ENCODE measurements at places on chromosomes 4 and X.
A peak's percentile ranks its signal among the peaks of the same experiment; 100 is the strongest.

- no peak for DNase-seq
These were observed 67.8 kb downstream of the ZNF674 start for GRCh38 chrX:46477435-46477834.

- no peak for DNase-seq
These were observed 12.4 kb upstream of the EOLA1 start for GRCh38 chrX:149528381-149528780.

DNA sequence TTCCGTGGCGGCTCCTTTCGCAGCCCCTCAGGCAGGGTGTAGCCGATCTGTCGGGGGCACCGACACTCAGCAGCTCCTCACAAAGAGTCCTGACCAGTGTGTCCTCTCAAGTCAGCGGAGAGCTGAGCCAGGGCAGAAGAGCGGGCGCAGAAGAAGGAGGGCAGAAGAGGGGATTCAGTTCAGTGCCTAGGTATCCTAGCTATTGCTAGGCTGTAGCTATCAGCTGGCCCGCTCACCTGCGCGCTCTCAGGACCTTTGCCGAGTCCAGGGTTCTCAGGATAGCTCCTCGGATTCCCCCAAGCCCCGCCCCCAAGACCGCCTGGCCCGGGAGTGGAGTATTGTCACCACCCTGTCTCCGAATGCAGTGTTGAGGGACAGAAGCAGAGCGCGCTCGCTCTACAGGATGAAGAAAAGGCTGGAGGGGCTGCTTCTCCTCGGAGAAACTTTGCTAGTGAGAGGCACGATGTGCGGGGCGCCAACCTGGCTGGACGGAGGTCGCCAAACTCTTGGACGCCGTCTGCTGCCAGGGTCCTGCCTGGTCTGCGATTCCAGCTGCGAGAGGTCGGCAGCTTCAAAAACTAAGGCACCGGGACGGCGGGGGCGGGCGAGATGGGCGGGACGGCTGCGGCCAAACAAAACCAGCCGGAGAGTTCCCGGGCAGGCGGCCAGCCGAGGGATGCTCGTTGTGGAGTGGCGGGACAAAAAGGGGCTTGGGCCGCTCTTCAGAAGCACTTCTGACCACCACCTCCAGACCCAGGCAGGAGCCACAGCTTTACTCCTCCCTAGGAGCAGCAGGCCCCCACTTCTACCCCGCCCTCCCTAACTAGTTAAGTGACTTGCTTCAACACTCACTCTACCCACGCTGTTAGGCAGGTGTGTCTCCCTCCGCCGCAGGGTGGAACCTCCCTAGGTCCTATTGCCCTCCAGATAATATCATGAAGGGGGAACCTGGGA is at the start of gene XKRX:
Gene XKRX, minus strand, starts transcription at position 258 of the 954 bp plus-strand sequence. CDS start 613 bp downstream, outside the sequence.
- DNase-seq: peak; percentile 57

- no peak for DNase-seq
These were observed 18.6 kb downstream of the TBC1D1 start for GRCh38 chr4:37909332-37910090.

DNA sequence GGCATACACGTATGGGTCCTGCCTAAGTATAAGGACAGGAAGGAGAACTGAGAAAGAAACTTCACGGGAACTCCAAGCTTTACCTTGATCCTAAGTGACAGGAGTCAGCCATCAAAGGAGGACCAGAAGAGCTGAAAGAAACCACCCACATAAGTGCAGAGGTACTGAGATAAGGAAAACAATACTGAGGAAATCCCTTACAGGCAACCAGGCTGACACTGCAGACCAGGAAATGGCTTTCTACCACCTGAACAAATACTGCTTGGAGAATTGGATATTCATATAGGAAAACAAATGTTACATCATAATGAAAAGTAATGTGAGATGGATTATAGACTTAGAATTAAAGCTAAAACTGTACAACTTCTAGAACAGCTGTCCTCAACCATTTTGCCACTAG is 127.0 kb downstream of the IL15 start:
- DNase-seq: no peak

GRCh38 chr4:103757631-103758030 is 37.8 kb upstream of the TACR3 start:
- DNase-seq: no peak

GRCh38 chrX:104013158-104013557 is 350 bp downstream of the H2BW1 start:
- no peak for DNase-seq

DNA sequence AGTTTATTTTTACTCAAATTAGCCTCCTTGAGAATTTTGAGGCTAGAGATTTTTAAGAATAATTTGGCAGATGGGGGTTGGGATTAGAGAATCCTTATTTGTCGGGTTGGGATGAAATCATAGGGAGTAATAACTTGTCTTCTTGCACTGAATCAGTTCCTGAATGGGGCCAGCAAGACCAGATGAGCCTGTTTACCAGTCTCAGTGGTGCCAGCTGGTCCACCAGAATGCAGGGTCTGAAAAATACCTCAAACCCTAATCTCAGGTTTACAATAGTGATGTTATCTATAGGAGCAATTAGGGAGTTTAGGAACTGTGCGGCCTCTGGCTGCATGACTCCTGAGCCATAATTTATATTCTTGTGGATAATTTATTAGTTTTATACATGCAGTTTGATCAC is 705.9 kb upstream of the AGA start:
- DNase-seq: no peak

DNA sequence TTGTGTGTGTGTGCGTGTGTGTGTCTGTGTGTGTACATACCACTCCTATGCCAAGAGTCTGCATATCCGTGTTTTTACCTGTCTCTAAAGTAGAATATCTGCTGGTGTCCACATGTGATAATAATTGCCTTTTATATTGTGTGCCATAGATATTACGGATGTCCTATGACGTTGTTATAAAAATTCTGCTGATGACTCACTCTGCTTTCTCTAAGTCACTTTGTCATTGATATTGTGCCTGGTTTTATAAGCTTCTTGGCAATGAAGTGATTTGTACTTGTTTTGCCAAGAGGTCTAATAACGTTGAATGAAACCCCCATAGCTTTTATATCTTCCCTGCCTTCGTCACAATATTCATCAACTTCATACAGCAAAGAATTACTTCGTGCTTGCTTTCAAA is 102.6 kb upstream of the C1GALT1C1 start:
- no peak for DNase-seq

DNA sequence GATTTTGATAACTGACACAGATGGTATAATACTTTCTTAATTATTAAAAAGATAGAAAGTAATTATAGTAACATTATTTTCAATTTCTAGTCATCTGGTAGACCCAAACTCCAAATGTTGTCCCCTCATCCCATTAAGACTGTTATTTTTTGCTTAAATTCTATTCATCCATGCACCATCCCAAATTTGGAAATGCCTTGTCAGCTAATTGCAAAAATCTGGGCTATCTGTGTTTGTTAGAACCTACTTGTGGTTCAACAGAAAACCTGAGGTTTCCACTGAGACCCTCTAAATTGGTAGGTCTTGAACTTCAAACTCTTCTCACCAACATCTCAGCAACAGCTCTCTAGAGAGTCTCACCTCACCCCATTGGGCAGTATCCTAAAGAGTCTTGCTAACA is 172.2 kb upstream of the ADGRL3 start:
- DNase-seq: no peak

DNA sequence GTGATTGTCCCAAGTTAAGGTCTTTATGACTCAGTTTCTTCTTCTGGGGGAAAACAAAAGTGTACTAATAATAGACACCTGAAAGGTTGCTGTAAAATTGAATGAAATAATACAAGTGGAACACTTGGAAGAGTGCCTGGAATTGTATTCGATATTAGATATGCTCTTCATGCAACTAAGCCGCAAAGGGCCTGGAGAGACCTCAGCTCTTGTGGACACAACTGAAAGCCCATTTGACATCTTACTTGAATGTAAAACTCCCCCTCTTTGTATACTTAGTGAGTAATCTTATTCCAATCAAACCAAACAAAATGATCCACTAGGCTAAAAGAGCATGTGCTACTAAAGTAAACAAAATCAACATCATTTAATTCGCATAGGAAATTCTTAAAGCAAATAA is 511 bp upstream of the MAP9 start:
- no peak for DNase-seq

- DNase-seq: no peak
These were observed 41.1 kb upstream of the HS3ST1 start for GRCh38 chr4:11469650-11470437.

- DNase-seq: no peak
These were observed 44.1 kb upstream of the SEC24B start for GRCh38 chr4:109389369-109390114.

- DNase-seq: no peak
These were observed 172.5 kb downstream of the SH2D1A start for GRCh38 chrX:124518885-124519284.

DNA sequence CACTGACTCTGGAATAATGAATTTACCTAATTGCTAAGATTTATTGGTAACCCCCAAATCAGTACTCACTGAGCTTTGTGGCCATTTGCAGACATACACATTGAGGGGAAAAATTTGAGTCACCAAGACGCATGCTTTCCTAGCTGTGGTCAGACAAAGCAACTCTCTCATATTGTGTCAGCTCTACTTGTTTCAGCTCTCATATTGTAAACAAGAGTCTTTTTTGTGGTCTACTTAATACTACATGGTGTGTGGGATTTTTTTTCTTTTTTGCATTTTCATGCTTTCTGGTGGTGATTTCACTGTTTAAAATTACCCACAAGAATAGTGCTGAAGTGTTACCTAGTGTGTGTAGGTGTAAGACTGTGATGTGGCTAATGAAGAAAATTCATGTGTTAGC is 428.2 kb upstream of the GALNT7 start:
- DNase-seq: no peak

DNA sequence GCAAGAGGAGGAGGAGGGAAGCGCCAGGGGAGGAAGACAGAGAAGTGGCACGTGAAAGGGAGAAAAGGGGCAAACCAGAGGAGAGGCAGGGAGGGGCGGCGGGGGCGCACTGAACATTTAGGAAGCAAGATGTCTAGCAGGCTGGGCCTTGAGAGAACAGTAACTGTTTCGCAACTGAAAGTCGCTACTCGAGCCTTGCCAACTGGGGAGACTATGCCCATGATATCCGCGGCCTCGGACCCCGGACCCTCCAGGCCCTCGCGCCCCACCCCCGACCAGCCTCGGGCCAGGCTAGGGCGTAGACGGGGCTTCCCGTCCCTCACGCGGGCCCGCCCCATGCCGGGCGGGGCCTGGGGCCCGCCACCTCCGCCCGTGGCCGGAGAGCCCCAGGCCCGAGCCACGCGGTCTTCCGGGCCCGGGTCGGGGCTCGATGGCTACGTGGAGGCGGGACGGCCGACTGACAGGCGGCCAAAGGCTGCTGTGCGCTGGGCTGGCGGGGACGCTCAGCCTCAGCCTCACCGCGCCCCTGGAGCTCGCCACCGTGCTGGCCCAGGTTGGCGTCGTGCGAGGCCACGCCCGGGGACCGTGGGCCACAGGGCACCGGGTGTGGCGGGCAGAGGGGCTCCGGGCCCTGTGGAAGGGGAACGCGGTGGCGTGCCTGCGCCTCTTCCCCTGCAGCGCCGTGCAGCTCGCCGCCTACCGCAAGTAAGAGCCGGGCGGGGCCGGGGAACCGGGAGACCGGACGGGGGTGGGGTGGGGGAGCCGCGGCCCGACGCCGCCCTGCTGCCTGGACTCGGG is at the start of gene SLC25A43:
Gene SLC25A43, plus strand, starts transcription at position 363 of the 798 bp plus-strand sequence. Its CDS starts 68 bp downstream, at position 431.
- DNase-seq: peak; percentile 46

GRCh38 chr4:74612837-74613236 is 167.9 kb downstream of the AREG start:
- DNase-seq: no peak

DNA sequence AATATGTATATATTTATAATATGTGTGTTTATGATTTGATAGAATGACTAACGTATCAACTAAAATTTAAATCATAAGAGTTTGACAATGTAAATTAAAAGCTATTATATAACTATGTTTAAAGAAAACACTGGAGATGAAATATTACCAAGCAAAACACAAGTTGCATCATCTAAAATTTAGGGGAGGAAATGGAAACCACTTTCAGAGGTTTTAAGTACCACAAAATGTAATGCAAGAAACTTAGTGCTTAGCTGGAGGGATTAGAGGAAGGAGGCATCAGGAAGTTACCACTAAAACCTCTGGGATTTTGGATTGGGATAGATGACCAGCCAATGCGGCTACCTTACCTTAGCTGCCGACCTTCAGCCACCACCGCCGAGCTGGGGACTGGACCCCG is 1192.1 kb upstream of the PRKX start:
- DNase-seq: no peak

DNA sequence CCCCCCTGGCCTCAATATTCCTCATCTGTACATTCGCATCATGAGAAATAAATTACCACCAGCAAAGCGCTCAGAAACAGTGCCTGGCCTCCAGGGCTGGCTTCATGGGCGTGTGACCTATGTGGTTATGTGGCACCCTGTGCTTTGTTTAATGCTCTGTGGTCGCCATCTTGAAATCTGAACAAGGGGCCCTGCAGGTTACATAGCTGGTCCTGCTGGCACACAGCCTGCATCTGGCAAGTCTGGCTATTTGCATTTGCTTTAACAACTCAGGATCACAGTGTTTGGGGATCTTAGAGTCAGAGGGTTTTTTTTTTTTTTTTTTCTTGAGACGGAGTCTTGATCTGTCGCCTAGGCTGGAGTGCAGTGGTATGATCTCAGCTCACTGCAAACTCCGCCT is 9.9 kb downstream of the FOXP3 start:
- no peak for DNase-seq

GRCh38 chr4:6815029-6815836 is 32.7 kb downstream of the KIAA0232 start:
- no peak for DNase-seq

DNA sequence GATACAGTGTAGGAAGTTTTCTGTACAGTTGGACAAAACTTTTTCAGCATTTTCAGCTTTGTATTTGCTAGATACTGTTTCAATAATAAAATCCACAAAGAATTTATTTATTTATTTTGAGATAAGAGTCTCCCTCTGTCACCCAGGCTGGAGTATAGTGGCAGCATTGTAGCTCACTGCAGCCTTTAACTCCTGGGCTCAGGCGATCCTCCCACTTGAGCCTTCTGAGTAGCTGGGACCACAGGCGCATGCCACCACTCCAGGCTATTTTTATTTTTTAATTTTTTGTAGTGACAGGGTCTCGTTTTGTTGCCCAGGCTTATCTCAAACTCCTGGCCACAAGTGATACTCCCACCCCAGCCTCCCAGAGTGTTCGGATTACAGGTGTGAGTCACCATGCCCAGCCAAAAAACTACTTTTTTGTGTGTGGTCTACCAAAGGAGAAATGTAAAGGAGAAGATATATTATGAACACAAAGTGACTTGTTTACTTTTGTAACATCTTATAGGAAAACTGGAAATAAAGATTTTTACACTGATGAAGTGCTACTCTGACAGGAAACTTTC is 13.0 kb upstream of the SOWAHD start:
- no peak for DNase-seq

GRCh38 chrX:155148724-155149537 is 67.3 kb upstream of the VBP1 start:
- peak; percentile 53 for DNase-seq

DNA sequence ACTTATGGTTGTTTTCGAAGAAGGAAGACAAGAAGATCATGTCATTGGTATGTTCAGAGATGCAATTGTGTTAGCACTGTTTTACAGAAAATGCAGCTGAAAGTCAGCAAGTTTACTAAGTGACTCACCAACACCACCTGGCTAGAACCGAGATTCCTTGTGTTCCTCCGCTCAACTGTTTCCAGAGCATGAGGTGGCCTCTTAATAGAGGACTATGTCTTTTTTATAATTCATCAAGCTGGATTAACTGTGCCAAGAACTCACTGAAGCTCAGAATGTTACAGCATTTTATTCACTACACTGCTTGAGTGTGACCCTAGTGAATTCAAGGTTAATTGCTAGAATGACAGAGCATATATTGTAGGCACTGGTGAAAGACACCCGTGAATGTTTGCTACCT is 1573.5 kb upstream of the TENM3 start:
- DNase-seq: no peak

GRCh38 chrX:16836371-16836770 is 33.8 kb downstream of the RBBP7 start:
- peak; percentile 7 for DNase-seq

- DNase-seq: no peak
These were observed 107.2 kb upstream of the LIMCH1 start for GRCh38 chr4:41430792-41431191.

All from stimulated activated CD4-positive, alpha-beta T cell treated with anti-CD3 and anti-CD28 coated beads, Interleukin-15, amount 100 ng/mL, for 24 hours (primary cell).